SHP77 (cell line): ENCODE measurements at places on chromosomes 3 and 15.
A peak's percentile ranks its signal among the peaks of the same experiment; 100 is the strongest.

DNA sequence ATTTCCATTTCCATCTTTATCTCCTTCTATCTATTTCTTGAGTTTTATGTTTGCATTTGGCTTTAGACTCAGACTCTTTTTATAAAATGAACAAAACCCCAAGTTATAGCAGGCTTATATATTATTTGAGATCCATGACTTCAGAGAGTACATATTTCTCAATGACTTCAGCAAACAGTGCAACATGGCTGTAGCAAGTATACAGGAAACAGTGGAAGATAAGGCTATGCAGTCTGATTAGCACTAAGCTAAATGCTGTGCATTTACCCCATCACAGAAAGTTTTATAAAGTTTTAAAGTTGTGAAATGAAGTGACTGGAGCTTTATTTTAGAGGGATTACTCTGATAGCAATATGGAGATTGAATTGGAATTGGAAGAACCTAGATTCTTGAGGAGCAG lies 463.5 kb upstream of the TGFBR2 start:
- DNase-seq = no peak

DNA sequence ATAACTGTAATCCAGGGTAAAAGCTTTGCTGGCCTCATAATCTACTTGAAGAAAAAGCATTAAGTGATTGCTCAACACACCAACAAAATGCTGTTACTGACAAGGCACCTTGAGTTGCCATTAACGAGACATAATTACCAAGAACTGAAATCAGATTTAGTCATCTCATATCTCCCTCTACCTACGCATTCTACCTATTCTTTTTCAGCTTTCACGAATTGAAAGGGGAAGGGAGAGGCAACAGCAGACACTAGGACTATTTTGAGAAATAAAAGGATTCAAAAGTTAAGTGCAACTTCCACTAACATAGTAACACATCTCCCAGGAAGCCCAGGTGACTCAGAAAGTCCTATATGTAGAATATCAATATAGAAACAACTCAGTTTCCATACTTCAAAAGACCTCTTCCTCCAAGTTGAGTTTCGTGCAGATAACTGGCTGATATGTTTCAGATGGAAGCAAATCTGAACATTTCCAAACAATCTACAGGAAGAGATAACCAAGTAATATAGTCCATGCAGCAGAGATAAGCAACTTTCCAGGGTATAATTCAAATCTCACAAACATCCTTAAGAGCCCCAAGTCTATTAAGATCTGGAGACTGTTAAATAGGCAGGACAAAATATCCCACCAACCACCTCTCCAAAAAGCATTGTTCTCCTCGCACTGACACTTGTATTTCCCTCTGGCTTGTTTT lies 1.9 kb downstream of the OSBPL10 start:
- DNase-seq = no peak

DNA sequence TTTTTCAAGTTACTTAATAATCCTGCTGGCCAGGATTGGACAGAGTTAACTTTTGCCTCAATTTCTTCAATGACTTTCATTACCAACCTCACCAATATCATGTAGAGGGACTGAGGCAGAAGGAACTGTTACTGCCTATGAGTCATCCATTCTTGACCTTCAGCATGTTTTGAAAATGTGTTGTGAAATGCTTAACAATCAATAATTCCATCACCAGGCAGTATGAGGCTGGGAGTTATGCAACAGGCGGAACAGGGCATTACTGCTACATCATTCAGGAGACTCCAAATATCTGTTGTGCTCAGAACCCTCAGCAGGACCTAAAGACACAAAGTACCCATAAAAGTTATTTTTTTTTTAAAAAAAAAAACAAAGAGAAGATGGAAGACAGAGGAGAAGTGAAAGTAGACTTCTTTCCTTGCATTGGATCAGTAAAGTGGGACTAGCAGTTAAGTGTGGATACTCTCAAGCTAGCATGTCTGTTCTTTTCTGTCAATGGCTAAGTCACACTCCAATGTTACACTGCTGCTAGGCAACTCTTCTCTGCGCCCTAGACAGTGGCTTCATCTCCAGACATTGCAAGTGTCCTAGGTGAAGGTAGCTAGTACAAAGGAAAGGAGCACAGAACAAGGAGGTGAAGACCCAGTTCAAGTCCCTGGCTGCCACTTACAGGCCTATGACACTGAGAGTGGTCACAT lies 184.9 kb upstream of the LPP start:
- DNase-seq = no peak

DNA sequence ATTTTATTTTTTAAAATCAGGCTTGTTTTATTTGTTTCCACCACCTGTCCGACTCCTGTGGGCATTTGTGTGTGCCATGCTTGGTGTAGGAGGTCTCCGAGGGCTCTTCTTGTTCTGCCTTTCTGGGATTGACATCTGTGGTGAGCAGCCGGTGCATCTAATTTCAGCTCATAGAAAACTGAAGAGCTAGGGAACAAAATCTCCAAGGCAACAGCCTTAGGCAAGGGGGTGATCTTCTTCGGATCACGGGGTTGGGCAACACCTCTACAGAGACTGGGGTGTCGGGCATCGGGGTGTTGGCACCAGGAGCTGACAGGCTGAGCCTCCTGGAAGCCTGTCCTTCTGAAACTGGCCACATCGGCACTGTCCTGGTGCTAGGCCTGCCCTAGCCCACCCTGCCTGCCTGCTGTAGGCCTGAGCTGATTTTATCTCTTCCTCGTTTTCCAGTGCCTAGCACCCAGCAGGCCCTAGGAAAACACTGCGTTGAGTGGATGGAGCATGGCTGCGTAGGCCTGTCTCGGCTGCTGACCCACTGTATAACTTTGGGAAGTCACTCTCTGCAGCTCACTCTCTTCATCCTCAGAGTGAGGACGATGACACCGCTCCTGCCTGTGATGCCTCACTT lies 10.3 kb downstream of the CHCHD6 start:
- DNase-seq = no peak

DNA sequence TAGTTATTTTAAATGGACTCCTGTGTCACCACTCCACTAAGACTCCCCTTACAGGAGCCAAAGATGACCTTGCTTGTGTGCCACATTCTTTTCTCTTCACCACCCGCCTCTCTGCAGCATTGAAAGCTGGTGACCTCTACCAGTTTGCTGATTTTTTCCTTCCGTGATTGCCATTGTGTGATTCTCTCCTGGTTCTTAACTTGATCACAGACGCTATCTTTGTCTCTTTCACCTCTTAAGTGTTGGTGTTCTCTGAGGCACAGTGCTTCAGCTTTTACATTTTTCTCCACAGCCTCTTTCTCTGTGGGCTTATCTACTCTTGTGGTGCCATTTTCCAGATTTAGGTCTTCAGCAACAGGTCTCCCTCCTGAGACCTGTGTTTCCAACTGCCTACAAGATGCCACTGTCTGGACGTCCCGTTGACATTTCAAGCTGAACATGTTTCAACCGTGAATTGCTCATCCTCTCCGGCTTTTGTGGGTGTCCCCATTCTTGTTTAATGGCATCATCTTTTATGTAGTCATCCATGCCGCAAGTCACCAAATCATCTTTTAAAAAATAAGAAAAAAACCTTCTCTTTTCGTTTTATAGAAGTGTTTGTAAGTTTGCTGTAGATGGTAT lies 26.5 kb downstream of the IQGAP1 start:
- no peak for DNase-seq

DNA sequence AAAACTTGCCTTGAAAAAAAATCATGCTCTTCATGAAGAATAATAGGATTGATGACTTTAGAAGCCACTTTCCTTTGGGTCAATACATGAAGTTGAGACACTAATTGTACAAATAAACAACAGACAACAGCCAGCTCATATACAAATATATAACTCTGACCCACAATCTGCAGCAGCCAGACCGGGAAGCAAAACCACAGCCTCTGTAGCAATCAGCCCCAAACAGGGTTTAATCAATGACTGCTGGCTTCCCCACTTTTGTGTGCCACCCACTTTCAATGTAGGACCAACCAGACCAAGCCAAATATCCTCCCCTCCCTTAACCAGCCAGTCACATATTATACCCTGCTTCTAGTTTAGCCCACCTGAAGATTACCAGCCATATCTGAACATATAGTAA lies 39.0 kb downstream of the IFT57 start:
- DNase-seq = no peak

GRCh38 chr3:129974833-129975704 lies 549 bp downstream of the TRH start:
- no peak for DNase-seq

GRCh38 chr3:15523660-15524417 lies 2.3 kb upstream of the COLQ start:
- no peak for DNase-seq

DNA sequence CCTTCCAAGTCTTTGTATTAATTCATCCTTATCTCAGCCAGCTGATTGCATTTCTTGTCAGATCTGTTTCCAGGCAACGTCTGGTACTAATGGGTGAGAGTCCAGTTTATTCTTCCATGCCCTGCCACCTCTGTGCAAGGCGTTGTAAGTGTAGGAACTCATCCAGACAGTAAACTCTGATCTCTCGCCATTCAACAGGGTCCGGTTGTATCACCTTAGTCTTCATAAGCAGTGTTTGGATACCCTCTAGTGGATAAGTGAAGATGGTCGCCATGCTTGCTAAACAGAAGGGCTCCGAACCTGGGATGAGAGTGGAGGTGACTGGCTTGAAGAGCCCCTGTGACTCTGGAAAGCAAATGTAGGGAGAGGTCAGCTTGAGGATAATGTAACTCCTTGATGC lies 51.6 kb upstream of the CMTM7 start:
- DNase-seq = peak; percentile 80

DNA sequence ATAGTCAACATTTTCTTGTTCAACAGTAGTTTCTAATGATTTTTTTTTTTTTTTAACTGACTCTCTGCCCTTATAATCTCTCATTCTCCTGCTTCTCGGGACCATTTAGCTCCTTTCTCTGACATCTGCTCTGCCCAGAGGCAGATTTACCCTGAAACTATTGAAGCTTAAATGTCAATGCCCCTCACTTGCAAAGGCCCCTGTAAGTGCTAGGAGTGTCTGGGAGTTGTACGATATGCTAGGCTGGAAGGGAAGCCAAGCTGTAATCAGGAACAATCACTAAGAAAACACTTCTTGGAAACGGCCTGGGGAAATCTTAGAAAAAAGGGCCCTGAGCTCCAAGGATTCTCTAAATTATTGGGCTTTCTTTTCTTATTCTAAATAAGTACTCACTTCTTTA lies 5.8 kb upstream of the PLOD2 start:
- no peak for DNase-seq

DNA sequence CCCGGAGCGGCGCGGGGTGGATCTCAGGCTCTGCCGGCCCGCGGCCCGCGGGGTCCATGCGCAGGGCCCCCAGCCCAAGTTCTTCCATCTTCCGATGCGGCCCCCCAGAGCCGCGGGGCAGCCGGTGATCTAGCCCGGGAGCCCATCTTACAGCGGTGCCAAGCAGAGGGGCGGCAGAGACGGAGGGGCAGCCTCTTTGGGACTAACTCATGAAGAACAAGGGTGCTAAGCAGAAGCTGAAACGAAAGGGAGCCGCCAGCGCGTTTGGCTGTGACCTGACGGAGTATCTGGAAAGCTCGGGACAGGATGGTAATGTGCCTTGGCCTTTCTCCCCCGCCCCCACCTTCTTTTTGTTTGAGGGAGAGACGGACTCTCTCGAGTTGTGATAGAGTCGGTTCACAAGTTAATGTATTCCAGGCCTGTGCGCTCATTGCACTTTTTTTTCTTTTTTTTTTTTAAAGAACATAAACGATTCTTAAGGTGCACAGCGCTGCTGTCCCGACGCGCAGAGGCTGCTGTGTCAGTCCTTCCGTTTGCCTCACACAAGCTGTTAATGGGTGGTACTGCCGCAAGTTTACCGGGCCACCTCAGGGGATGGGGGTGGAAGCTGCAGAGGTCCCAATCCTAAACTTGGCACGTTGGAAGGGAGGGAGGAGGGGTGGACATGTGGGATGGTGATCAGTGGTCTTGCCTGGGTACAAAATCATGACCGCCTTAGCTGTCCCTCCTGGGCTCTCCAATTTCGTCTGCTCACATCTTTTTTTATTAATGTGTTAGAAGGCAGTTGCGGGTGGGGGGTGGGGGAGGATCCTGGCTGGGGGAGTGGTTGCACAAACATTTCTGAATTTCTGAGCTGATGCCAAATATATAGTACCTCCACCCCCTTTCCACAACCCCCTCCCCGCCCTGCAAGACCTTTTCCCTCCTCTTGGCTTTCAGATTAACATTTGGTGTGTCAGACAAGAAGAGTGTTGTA lies 801 bp downstream of the ARHGAP31 start:
- no peak for DNase-seq

DNA sequence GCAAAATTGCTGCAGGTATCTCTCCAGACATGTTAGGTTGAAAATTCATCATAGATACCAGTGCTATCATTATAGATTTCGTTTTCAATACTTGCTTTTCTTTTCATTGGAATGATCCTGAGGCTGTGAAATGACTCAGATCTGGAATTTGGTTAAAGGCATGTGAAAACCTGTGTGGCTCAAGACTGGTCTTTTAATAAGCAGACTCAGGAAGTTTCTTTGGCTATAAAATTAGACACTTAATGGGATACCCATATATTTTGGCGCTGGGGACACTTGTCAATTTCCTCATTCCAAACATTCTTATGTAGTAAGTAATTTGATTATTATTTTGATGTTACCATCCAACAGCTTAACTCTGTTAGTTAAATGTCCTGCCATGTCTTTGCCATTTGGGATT lies 1041.1 kb upstream of the GBE1 start:
- no peak for DNase-seq

DNA sequence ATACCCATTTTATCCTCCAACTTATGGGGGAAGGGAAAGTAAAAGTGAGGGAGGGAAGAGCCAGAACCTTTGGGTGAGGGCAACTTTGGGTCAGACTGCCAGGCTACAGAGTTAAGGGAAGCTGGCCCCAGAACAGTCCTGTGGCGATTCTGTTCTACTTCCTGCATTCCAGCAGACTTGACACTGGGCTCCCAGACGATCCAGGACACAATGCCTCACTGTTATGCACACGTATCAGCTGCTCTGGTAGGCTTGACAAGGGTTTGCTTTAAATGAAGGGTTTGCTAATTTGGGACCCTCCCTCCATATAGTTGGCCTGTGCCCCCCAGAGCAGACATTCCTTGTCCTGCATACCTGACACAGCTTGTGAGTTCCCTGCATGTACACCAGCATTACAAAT lies 10.7 kb downstream of the GORASP1 start:
- DNase-seq = no peak

DNA sequence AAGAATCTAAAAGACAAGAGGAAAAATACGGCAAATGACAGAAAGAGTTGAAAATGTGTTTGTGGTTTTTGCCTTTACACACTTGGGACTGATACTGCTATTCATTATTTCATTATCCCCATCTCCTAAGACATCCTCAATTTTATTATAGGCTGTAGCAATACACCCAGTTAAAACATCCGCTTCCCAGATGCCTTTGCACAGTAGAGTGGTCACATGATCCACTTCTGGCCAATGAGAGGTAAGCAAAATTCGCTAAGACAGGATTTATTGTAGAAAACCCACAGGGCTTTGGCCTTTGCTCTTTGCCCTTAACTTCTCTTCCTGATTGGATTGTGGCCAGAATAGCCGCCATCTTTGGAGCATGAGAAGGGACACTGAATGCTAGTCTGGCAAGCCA lies 53.2 kb upstream of the BOC start:
- no peak for DNase-seq

- peak; percentile 22 for DNase-seq
Observed at GRCh38 chr3:126113733-126114442, 30.0 kb upstream of the SLC41A3 start.
